ENCODE measurements at places on chromosomes 2 and 18. TPM values are rescaled to one million over a fixed set of nuclear protein-coding genes. Genes with fewer than 3 reads are reported as not detected.

DNA sequence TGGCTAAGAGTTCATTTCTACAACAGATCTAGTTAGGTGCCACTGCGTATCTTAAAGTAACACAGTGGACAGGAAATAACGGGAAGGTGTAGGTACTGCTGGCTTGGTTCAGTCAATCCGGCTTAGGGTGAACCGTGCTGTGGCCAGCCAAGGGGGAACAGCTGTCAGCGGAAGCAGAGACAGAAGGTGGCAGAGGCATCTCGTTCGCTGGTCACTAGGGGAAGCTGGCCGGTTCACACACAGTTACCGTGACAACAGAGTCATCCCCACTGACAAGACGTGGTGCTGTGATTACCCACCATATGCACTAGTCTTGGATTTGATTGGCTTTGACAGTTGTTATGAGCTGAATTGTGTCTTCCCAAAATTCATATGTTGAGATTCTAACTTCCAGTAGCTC is 58.8 kb upstream of the HDAC4 start:
- no peaks in the 10 kb centered on the region for H3K4me1 ChIP-seq
- DNase-seq: no peak
- H3K27me3 ChIP-seq: peaks cover 21% of the 10 kb centered on the region
- H3K27ac ChIP-seq: no peak overlapping the region

GRCh38 chr2:118794546-118794945 is 52.9 kb downstream of the EN1 start:
- no peak overlapping the region for H3K4me3 ChIP-seq
- no peaks in the 10 kb centered on the region for H3K4me1 ChIP-seq
- DNase-seq: no peak
- no peak overlapping the region for H3K27ac ChIP-seq

The LYG2 gene
- total RNA-seq: not detected

- H3K27ac ChIP-seq: no peak overlapping the region
- H3K27me3 ChIP-seq: no peaks in the 10 kb centered on the region
- H3K36me3 ChIP-seq: no peaks in the 10 kb centered on the region
- DNase-seq: no peak
- no peaks in the 10 kb centered on the region for H3K4me1 ChIP-seq
Observed at GRCh38 chr2:127149384-127149783, 42.4 kb upstream of the BIN1 start.

GRCh38 chr2:77391119-77391518 is 131.1 kb downstream of the LRRTM4 start:
- no peak overlapping the region for H3K27ac ChIP-seq
- H3K4me3 ChIP-seq: no peak overlapping the region
- H3K4me1 ChIP-seq: no peaks in the 10 kb centered on the region

DNA sequence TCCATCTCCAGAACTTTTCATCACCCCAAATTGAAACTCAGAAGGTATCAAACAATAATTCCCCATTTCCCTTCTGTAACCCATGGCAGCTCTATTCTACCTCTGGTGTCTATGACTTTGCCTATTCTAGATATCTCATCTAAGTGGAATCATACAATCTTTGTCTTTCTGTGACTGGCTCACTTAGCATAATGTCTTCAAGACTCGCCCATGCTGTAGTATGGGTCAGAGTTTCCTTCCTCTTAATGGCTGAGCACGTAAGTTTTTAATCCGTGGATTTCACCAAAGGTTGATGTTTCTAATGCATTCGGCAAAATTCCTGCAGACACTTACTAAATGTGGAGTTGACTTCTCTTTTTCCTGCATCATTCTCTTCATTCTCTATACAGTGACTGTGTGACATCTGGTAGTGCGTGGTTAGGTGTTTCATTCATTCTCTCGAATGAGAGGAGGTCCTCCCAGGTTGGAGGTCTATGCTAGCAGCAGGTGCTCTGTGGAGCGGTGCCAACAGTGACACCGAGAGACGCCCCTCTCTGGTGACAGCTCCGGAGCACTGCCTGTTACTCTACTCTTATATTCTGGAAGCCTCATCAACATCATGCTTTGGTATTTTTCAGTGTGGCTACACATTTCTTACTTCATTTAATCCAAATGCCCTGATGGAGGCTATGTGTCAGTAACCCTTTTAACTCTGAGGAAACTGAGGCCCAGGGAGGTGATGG is 50.1 kb downstream of the ATOH8 start:
- H3K27me3 ChIP-seq: peaks cover 26% of the 10 kb centered on the region
- H3K4me3 ChIP-seq: no peak overlapping the region
- H3K27ac ChIP-seq: no peak overlapping the region
- DNase-seq: no peak

GRCh38 chr18:228586-228985 is 39.3 kb downstream of the THOC1 start:
- H3K4me3 ChIP-seq: no peak overlapping the region
- H3K4me1 ChIP-seq: no peaks in the 10 kb centered on the region
- H3K27me3 ChIP-seq: no peaks in the 10 kb centered on the region
- H3K36me3 ChIP-seq: peaks cover 57% of the 10 kb centered on the region
- no peak overlapping the region for H3K27ac ChIP-seq
- DNase-seq: no peak

The TSPYL6 gene
- total RNA-seq: not detected

The EGR4 gene
- total RNA-seq: not detected

GRCh38 chr2:216519154-216519762 is 20.6 kb downstream of the RPL37A start:
- H3K36me3 ChIP-seq: no peaks in the 10 kb centered on the region
- H3K27me3 ChIP-seq: no peaks in the 10 kb centered on the region
- no peak overlapping the region for H3K27ac ChIP-seq
- H3K4me1 ChIP-seq: no peaks in the 10 kb centered on the region
- no peak for DNase-seq

- DNase-seq: no peak
- H3K4me3 ChIP-seq: peak within 1 kb of the TSS; percentile 93
- H3K36me3 ChIP-seq: peaks cover 2% of the 10 kb centered on the region
- H3K27me3 ChIP-seq: peaks cover 45% of the 10 kb centered on the region
- H3K4me1 ChIP-seq: peaks cover 30% of the 10 kb centered on the region
Observed at GRCh38 chr2:199457147-199458008, at the start of gene SATB2. Gene SATB2, minus strand, starts transcription at chr2:199457939. Its CDS starts 1,902 bp downstream, at chr2:199456037.

DNA sequence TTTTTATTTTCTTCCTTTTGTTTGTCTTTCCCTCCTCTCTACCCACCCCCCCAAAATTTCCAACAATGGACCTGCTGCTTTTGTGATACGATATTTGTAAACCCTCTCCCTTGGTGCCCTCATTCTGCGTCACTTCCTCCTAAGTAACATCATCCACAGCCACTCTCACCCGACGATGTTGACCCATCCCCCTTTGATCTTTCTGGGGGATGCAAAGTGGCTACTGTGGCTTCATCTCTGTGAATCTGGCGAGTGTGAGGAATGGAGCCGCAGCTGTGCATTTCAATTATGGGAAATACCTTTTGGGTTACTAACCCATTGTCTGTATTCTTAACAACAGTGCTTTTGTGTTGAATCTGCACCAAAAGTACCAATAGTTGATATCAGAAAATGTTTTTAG is 19.4 kb downstream of the ANTXR1 start:
- H3K4me3 ChIP-seq: no peak overlapping the region
- H3K27me3 ChIP-seq: peaks cover 16% of the 10 kb centered on the region
- no peaks in the 10 kb centered on the region for H3K36me3 ChIP-seq
- no peak overlapping the region for H3K27ac ChIP-seq
- DNase-seq: no peak

Measured in activated B cell treated with CpG ODN at 0.5 μM for 24 hours (primary cell).